ENCODE measurements at places on chromosomes 7 and 10.

DNA sequence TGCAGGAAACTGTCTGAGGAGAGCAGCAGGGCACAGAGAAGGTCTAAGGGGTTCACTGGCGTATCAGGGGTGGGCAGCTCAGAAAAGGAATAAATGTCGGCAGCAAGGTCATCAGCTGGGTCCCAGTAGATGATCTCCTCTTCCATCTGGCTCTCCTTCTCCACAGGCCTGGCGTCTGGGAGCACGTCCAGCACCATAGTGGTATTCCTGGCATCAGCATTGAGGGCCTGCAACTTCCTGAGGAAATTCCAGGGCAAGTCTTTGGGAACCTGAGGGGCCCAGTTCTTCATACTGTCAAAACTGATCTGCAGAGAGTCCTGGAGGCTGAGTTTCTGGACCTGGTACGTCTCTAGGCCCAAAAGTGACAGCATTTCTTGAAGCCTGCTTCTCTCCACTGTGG, 9.6 kb upstream of the MRPS24 start:
- no peak for DNase-seq

DNA sequence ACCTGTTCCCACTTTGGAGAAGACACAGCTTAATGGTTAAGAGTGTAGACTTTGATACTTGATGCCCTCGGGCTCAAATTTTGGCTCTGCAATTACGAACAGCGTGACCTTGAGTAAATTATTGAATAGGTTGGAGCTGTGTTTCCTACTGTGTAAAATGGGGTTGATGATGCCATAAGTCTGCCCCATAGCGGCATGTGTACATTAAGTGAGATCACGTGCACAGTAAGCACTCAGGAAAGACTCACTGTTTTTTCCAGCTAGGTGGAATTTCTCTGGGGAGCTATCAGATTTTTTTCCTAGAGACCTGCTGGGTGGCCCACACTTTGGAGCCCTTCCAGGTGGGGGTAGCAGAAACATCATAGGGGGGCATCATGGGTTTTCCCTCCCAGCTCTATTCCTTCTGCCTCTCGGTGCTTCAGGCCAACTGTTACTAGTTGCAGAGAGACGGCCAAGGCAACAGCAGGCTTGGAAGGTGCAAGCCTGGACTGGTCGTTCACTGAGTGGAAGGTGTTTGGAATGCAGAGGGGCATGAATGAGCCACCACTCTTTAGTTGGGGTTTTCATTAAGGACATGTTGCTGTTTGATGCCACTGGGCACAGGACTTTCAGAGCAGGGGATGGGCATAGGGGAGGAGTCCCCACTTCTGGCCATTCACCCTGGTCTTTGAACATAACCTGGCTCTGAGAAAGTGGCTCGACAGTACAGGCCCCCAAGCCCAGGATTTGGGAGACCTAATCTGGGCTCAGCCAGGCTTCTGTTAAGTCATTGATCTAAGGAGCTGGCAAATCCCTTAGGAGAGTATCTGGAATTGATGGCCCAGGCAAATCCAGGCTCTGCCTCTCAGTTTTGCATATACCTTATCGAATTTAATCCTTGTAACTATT, 64.0 kb downstream of the SYPL1 start:
- DNase-seq: no peak

DNA sequence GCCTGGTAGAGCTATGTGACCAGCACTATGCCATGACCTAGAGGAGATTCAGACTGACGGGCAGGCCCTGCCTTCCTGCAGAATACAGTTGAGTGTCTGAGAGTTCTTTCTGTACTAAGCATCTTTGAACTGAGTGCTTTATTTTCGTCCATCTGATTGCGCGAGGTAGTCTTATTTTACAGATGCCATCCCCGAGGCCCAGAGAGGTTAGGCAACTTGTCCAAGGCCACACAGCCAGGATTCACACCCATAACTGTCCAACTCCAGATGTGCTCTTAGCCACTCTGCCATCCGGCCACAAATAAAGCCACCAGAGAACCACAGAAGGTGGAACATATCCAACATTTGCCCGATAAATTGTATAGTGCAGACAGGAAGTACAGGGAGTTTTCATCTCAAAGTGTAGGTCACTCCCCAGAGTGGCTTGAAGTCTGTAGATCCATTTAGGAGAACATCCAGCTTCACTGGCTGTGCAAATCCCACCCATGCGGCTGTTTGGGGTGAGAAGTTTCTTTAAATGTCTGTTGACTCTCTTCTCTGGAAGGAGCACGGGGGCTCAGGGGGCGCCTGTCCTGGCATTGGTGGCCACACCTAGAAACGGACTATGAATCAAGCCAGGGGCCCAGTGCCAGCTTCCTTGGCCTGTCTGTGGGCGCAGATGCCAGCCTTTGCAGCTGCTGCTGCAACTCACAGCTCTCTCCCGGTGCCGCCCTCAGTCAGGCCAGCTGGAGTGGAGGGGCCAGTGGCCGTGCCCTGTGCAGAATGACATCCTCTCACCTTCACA, 11.1 kb downstream of the CHST3 start:
- no peak for DNase-seq

GRCh38 chr7:134905375-134905774, 80.9 kb upstream of the AGBL3 start:
- no peak for DNase-seq

- no peak for DNase-seq
These were observed 79.5 kb downstream of the DIP2C start for GRCh38 chr10:609868-610545.

DNA sequence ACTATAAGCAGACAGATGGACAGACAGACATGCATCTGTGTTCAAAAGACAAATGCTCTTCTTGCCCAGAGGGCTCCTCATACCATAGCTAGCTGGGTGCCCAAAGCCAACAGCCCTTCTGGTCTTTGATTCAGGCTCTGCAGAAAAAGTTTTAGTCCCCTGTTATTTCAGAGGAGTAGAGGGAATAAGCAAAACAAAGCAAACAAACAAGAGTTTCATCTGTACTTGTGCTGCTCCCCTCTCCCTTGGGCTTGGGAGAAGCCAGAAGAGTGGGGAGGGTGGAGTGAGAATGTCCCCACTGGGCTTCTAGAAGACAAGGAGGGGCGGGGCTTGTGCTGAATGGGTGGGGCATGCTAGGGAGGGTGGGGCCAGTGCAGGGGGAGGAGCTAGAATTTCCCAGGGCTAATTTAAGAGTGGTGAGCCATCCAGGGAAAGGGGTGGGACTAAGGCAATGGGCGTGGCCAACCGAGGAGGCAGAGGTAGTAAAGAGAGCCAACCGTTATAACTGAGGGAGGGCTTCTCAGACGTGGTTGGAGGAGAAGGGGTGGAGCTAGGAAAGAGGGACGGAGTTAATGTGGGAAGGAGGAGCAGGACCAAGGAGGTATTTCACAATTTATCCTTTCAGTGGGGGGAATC, 101.2 kb upstream of the MGMT start:
- DNase-seq: no peak

DNA sequence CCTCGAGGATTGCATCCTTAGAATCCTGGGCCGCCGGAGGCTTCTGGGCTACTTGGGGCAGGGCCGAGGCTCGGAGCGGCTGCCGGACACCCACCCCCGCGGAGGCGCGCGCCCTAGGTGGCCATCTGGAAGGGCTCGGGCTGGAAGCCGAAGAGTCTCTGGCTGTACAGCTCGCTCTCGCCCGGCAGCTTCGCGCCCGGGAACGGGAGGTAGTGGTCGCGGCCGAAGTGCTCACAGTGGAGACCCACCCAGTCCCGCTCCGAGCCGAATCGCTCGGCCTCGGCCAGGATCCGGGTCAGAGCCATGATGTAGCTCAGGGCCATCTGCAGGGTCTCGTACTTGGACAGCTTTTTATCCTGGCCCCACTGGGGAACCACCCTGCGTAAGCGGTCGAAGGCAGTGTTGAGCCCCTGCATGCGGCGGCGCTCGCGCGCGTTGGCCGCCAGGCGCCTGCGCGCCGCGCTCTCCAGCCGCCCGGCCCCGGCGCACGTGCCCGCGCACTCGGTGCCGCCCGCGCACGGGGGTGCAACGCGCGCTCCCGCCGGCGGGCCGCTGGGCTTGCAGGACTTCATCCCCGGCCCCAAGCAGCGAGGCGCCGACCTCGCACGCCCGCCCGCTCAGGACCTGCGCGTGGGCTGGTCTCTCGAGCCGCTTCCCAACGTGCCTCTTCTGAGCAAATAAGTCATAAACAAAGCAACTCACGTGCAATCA, 652 bp downstream of the ATOH7 start:
- peak; percentile 37 for DNase-seq

Measured in memory B cell (primary cell).